ENCODE measurements at places on chromosomes 12 and 14. TPM values are rescaled to one million over a fixed set of nuclear protein-coding genes. Genes with fewer than 3 reads are reported as not detected.

DNA sequence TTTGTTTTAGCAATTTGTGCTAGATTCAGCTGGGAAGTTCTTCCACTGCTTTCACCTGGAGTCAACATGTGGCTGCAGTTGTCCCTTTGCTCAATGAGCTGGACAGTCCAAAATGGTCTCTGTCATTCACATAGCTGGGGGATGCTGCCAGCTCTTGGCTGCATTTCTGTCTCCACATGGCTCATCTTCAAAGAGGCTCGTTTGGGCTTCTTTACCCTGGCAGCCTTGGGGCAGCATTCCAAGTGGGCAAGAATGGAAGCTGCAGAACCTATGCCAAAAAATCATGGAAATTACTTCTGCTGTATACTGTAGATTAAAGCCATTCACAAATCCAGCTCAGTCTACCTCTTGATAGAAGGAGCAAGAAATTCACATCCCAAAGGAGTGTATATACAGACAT is 199.1 kb downstream of the SLC5A8 start:
- DNase-seq = no peak

- DNase-seq = no peak
These were observed 140.9 kb downstream of the TMEM30B start for GRCh38 chr14:61140271-61140670.

The CBLN3 gene
- total RNA-seq = 4.1 TPM

The KRT3 gene
- total RNA-seq = not detected

All from umbilical cord (tissue), 2 donors.